ENCODE measurements at places on chromosomes 2 and 18.

DNA sequence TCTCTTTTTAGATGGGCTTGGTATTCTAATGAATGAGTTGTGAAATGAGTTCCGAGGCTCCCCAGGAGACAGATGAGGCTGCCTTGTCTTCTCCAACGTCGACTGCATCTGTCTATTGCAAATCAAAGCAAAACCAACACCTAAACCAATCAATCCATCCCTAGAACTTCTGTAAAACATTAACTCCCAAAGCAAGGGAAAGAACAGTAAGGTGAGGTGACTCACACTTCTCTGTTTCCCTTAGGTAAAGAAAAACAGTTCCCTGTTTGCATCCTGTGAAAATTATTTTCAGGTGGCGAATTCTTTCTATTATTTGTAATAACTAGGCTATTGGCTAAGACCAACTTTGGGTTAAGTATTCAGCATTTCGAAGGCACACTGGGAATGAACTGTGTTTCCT is 249.4 kb downstream of the EPHA4 start:
- DNase-seq = no peak

DNA sequence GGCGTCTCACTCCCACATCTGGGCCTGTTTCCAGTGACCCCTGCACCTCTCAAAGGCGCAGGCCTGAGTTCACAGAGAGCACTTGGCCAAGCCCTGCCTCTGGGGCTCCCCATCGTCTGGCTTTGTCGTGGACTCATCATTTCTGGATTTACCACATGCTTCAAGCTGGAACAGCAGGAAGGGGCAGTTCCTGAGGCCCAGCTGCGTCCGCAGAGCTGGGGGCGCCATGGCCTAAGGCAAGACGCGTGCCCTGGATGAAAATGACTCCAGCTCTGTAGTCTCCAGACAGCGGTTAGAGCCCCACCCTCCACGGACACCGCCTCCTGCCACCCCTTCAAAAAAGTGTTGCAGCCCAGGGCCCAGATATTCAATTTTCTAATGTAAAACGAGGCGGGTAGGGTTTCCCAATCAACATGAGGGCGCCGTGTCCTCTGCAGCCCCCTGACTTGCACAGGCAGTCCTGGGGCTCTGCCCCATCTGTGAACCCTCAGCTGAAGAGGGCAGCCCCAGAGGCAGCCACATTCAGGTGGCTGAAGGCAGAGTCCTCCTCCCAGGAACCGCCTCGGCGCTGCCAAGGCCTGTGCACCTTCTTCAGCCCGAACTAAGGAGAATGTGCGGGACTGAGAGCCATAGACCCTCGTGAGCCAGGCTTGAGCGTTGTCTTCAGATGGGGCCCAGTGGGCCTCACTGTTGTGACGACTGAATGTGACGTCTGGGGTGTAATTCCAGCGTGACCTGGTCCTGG is 85.5 kb downstream of the NFATC1 start:
- DNase-seq = no peak

GRCh38 chr2:151095463-151095862 is 166.2 kb downstream of the RBM43 start:
- DNase-seq = no peak

- no peak for DNase-seq
Measured at GRCh38 chr2:46300406-46300832, 3.2 kb downstream of the EPAS1 start.

DNA sequence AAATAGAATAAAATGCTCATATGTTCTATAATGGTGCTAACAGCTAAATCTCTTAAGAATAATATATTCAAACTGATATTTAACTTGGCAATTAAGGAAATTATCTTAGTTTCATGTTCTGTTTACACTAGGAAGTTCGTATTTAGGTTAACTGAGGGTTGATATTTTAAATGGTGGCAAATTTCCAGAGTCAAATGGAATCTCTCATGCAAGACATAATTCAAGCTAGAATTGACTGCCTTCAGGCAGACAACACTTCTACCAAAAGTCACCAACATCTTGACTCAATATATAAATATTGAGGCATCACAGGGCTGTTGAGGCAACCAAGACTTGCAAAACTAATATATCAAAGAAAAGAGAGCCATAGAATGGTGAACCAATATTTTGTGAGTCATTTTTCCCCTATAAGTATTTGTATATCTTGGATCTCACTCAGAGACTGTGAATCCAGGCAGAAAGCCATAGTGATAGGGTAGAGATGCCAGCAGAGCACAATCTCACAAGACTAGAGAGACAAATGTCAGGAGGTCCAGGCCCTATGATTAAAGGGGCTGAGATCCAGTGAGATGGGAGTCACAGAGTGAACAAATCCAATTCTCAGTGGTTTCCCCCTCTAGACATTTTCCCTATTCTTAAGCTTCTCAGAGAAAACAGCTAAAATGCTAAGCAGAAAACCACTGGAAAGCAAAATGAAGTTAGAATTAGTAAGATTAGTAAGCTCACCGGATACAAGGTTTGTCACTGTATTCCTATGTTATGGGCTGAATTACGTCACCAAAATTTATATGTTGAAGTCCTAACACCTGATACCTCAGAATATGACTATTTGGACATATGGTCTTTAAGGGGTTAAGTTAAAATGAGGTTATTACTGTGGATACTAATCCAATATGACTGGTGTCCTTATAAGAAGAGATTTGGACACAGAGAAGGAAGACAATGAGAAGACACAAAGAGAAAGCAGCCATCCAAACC is 358.2 kb upstream of the UBE2E3 start:
- DNase-seq = peak; percentile 79

GRCh38 chr18:49510393-49511115 is 23.5 kb upstream of the C18orf32 start:
- peak; percentile 50 for DNase-seq

- DNase-seq = peak; percentile 91
Measured at GRCh38 chr2:207223051-207223450, 57.3 kb upstream of the KLF7 start.

GRCh38 chr2:102283996-102284395 is 27.4 kb upstream of the IL1RL1 start:
- DNase-seq = no peak

DNA sequence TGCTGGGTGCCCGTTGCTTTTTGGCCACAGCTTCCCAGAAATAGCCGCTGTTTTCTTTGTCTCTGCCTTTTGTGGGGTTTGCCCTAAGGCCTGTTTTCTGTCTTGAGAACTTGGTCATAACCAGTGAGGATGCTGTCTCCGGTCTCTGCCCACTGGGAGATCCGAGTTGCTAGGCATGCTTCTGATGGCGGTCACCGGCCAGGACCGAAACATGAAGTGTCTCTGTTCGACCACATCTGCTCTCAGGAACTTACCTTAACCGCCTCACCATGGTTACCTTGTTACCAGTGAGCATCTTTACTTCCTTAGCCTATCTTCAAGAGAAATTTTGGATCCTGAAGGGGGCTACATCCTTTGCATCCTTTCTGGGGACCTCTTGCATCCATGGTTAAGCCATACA is 91.9 kb downstream of the RTP5 start:
- DNase-seq = no peak

DNA sequence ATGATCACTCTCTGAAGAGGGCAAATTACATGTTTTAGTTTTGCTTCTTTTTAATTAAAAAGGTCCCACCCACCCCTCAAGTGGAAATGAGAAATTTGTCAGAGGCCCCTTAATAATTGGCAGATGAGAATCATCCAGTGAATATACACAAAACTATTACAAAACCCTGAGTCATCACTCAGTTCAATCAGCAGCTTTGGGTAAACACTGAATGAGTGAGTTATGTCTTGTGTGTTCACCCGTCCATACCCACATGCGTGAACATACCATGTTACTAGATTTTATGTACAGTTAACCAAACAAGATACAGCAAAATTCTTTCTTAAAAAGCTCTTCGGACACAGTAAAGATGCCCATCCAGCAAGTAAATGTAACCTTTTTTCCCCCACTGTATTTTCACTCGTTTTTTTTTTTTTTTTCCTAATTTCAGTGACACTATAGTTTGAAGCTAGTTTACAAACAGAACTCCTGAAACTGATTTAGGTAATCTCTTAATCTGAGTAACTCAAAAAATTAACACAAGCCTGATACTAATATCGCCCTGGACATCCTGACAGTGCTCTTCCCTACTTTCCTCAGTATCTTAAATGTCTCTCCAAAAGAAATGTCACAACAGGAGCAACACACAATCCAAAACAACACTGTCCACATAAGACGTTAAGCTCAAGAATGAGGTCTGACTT is 1.4 kb downstream of the PSME4 start:
- DNase-seq = peak; percentile 79

DNA sequence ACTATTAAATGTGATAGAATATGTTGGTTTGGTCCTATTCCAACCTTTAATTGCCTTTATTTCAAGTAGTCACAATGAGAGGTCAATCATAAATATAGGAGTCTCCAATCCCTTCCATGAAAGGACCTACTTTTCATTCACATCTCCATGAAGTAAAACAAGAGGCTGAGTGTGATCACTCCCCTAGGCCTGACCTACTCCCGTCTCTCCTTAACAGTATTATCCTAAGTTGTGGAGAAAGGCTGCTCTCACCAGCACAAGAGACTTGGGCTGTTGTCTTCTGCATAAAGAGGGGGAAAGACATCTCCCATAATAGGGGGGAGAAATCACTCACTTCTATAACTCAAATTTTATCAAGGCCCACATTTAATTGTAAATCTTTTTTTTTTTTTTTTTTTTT is 105.4 kb downstream of the SOS1 start:
- DNase-seq = no peak

DNA sequence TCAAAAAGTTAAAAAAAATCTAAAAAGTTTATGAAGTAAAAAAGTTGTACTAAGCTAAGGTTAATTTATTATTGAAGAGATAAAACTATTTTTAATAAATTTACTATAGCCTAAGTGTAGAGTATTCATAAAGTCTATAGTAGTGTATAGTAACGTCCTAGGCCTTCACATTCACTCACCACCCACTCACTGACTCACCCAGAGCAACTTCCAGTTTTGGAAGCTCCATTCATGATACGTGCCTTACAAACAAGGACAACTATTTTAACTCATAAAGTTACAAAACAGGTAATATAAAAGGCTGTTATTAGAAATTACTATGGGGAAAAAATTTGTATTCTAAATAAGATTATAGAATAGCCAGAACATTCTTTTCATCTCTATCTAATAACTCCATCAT is 158.9 kb upstream of the FN1 start:
- no peak for DNase-seq

DNA sequence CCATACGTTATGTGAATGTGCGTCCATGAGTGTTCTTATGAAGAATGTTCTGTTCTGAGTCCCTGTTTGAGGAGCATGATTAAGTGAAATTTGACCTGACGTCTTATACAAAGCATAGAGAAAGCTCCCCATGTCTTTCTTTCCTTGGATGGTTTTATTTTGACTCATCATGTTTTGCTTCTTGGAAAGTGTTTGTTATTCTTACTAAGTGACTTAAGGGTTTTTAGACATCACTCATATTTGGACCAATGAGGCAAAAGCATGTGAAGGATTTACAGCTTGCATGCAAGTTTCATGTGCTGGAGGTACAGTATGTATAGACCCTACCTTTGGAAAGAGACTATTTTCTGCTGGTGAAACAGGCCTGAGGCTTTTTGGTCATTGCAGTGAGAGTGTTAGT is 33.5 kb upstream of the ZEB2 start:
- peak; percentile 96 for DNase-seq

GRCh38 chr2:19855542-19856431 is 46.0 kb downstream of the TTC32 start:
- DNase-seq = no peak

GRCh38 chr2:51960281-51960680 is 928.3 kb upstream of the NRXN1 start:
- peak; percentile 63 for DNase-seq

DNA sequence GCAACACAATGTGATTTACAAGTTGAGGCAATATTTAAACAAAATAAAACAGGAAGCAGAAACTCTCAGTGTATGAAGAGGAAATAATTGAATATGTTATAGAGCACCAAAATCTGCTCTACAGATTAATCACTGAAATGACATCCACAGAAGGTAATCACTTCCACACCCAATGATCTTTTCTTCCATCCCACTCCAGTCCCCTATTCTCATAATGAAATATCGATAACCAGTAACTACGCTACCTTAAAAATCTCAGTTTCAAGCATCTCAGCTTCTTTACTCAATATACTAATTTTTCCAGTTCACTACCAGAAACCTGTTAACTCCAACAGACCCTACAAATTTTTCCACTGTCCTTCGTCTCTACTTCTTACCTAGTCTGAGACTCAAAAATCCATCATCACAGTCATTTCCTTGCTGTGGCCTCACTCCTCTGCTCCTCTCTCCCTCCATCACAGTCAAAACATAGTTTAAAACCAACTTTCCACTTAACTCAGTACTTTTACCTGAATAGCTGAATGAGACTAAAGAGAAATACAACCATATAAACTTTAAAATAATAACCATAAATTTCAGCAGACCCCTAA is 67.1 kb downstream of the MEMO1 start:
- DNase-seq = no peak

DNA sequence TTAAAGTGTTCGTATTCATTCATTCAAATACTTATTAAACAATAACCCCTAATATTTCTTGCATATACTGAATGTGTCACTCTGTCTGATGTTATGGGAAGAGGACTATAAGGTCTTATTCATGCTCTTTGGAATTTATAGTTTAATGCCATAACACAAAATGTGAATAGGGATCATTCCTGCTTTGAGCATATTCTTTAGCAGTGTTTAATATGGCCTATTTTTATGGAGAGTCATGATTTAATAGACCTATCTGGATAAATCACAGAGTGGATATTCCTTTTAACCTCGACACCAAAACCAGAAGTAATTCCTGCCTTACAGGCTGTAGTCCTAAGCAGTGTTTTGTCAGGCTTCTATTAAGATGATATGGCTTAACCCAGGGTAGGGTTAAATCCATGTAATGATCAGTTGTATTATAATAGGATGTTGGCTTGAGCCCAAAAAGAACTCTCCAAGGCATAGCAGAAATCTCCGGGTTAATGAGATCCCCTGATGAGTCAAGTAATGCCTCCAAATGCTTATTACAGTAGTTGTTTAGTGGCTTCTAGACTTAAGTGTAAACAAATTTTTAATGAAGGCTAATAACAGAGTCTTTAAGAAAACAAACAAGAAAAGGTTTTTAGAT is 54.3 kb downstream of the GULP1 start:
- peak; percentile 68 for DNase-seq

- DNase-seq = no peak
Measured at GRCh38 chr18:6626457-6626856, 103.1 kb upstream of the ARHGAP28 start.
